ENCODE measurements at places on chromosomes 11 and 22.

DNA sequence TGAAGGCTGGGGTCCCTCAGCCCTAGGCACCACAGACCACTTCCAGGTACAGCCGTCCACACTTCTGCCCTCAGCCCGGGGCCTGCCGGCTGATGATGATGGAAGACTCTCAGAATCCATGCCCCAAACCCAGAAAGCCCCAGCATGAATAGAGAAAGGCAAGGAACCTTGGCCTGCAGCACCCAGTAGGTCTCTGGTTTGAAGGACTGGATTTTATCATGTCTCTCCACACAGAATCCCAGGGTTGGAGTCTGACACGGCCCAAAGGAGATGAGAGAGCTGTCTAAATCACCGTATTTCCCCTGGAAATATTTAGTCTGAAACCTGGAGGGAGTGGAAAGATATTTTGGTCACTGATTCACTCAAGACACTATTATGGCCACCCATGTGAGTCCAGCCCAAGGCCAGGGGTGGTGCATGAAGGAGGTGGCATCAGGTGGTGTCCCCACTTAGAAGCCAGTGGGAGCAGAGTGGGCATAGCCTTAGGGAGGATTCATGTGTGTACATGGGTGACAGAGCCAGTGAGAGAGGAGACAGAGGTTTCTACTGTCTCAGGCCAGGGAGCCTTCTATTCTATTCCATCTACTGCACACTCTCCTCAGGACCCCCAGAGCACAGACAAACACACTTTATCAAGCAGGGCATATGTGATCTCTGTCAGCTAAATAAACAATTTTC lies 14.0 kb downstream of the TOP3B start:
- DNase-seq = no peak

DNA sequence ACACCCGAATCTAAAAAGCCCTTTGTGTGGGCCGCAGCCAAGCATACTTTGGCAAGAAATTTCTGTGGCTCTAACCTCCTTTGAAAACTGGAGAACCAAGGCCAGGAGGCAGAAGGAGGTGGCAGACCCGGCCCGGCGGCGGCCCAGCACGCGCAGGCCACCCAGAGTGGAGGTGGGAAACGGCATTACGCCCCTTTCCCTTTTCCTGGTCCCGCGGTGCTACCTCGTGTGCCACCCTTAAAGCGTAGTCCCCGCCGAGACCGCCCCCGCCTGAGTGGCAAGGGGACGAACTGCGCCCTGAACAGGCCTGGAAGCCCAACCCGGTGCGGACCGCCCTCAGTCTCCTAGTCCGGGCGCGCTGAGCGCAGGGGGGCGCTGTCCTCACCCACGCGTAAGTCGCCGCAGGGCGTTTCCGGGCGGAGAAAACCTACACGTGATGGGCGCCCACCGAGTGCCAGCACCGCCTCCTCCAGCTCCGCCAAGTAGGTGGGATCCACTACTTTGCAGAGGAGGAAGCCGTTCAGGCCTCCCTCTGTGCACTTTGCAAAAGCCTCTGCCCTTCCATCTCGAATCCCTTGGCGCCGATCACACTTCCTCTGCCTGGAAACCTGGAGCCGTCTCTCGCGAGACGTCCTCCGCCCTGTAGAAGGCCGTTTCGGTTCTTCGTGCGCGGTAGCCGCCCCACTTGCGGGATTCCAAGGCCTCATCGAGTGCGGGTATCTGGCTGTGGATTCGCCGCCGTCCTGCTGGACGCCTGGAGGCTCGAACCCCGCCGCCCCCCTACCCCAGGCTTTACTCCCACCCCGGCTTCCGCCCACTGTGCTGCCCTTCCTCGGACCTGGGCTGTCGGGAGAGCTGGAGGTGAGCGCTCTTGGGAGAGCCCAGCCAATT lies at the start of gene ACCS:
ACCS (plus strand) TSS at position 430 of the 891 bp plus-strand sequence. CDS start 1,358 bp downstream, outside the sequence.
- DNase-seq = peak; percentile 88

DNA sequence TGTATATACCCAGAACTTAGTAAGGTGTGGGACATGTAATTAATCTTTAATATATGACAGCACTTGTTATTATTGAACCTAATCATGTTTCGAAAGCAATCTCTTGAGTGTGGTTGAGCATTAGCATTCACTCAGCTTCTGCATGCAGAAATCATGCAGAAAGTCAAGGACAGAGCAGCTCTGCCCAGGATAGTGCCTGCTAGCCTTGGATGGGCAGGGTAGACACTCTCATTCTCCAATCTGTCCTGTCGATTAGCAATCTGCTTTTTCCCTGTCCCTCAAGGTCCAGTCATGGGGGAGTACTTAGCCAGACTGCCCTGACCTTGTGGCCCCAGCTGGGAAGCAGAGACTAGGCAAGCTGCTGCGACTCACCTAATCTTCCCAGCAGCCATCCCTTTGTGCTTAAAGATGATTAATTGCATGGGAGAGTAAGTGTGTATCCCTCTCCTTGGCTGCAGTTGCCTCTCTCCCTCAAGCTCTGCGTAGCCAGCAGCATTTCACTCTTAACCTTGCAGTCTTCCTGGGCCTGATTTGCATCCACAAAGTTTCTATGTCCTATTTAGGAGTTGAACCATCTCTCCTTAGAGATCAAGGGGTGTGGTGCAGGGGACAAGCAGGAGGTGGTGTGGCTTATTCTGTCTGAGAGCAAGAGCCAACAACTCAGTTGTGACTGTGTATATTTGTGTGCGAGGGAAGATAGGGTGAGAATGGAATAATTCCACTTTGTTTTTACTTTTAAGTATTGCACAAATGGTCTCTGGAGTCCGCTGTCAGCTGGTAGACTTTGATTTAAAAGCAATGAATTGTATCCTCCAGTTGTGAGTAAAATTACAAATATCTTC lies 101.4 kb downstream of the FDX1 start:
- DNase-seq = no peak

GRCh38 chr22:27809700-27810608 lies 8.4 kb upstream of the MN1 start:
- no peak for DNase-seq

DNA sequence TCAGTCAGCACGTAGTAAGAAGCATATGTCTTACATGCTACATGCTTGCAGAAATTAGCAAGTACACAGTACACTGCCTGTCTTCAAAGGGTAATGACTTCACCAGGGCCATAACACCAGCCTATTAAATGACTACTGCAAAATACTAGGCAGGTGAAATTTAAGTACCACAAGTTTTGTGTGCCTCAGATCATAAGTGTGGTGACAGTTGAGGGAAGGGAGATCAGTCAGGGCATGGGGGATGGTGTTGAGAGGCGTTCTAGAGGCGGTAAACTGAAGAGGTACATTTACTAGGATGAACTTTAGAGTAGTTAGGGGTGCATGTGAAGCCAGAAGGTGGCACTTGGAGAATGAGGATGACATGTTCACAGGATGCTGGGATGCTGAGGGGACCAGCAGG lies 22.0 kb downstream of the AMOTL1 start:
- no peak for DNase-seq

- DNase-seq = no peak
Measured at GRCh38 chr11:47395223-47396048, 13.0 kb upstream of the SLC39A13 start.

DNA sequence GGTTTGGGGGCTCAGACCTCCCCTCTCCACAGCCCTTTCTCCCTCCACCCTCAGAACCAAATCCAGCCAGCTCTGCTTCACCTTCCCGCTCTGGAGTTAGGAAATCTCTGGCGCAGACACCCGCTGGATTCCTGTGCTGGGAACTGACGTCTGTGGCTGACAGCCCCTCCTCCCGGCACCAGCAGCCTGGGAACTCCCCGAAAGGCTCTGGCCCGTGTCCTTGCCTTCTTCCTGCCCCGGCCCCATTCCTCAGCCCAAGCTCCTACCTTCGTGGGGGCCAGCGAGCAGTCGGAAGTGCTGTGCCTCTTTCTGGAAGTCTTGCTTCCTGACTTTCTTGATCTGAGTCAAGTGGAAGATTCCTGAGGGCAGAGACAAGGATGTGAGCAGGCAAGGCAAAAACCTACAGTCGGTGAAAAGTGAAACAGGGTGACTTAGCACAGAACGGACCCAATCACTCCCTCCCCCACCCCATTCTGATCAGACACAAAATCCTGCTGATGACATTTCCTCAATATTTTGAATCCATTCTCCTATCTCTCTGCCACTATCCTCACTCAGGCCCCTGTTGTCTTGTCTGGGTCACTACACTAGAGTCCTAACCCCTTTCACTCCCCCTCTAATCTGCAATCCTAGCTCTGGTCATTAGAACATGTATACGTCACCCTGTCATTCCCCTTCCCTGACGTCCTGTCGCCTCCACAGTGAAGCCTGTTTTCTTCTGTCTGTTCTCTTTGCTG lies 34.1 kb downstream of the CHRDL2 start:
- no peak for DNase-seq

DNA sequence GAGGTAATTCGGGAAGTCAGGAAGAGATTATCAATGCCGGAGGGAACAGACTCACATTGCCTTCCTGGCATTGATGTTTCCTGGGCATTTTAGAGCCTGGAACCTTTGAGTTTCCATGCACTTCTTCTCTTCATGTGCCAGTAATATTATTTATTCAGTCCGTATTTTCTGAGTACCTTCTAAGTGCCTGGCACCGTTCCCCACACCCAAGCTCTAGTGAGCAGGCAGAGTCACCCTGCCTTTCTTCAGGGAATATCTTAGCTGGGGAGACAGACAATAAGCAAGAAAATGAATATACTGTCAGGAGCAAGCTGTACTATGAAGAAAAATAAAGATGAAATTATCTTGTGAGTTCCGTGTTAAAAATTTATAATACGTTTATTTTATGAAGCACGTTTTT lies 136.2 kb upstream of the SEZ6L start:
- DNase-seq = no peak

GRCh38 chr22:36480941-36481392 lies 473 bp downstream of the TXN2 start:
- no peak for DNase-seq

DNA sequence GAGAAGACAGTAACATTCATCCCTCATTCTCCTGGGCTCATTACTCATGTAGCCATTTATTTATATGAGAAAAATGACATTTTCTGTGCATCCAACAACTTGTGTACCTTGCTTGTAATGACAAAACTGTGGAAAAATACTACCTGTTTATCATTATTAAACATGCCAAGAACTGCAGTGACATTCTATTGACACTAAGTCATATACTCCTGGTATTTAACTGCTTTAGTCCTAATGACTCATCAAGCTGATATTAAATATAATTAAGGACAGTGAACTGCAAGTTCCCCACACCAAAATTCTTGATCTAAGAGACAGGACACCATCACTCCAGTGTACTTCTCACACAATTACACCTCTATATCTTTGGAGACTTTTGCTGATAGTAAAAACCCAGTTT lies 1328.7 kb upstream of the RAG2 start:
- DNase-seq = no peak

DNA sequence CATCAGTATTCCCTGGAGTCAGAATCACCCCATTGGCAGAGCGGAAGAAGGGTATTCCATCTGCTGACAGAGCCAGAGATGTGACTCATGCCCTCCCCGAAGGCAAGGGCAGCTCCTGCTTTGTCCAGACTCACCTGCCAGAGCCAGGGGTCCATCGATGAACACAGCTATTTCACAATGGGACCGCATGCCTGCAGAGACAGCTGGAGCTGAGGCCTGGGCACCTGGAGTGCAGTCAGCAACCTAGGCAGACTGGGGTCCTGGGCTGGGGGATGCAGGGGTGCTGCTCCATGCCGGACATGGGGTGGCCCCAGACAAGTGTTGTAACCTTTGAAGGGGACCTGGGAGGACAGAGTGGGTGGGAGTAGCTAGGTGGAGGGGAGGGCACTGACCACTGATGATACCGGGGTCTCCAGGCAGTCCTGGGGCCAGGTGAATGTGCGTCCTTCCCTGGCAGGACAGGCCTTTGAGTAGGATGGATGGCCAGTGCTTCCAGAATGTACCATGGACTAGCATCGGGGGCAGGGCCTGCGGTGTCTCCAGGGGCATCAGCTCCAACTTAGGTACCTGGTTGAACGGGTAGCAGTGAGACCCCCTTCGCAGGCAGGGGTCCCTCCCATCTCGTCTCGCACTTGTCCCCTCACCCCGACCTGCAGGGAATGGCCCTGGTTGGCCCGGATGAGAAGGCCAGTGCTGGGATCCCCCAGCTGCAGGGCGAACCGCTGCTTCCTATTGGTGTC lies 1.7 kb downstream of the TRPT1 start:
- no peak for DNase-seq

- no peak for DNase-seq
Measured at GRCh38 chr11:105713106-105713505, 103.2 kb downstream of the GRIA4 start.

- DNase-seq = no peak
Measured at GRCh38 chr11:62421996-62422395, 3.2 kb downstream of the SCGB1A1 start.

GRCh38 chr11:35909511-35910265 lies 34.2 kb upstream of the LDLRAD3 start:
- DNase-seq = no peak

GRCh38 chr22:36036167-36036624 lies 7.6 kb upstream of the RBFOX2 start:
- DNase-seq = no peak

- no peak for DNase-seq
Measured at GRCh38 chr11:86949995-86950660, 5.1 kb downstream of the FZD4 start.

GRCh38 chr22:25624476-25624875 lies 60.0 kb downstream of the GRK3 start:
- no peak for DNase-seq

DNA sequence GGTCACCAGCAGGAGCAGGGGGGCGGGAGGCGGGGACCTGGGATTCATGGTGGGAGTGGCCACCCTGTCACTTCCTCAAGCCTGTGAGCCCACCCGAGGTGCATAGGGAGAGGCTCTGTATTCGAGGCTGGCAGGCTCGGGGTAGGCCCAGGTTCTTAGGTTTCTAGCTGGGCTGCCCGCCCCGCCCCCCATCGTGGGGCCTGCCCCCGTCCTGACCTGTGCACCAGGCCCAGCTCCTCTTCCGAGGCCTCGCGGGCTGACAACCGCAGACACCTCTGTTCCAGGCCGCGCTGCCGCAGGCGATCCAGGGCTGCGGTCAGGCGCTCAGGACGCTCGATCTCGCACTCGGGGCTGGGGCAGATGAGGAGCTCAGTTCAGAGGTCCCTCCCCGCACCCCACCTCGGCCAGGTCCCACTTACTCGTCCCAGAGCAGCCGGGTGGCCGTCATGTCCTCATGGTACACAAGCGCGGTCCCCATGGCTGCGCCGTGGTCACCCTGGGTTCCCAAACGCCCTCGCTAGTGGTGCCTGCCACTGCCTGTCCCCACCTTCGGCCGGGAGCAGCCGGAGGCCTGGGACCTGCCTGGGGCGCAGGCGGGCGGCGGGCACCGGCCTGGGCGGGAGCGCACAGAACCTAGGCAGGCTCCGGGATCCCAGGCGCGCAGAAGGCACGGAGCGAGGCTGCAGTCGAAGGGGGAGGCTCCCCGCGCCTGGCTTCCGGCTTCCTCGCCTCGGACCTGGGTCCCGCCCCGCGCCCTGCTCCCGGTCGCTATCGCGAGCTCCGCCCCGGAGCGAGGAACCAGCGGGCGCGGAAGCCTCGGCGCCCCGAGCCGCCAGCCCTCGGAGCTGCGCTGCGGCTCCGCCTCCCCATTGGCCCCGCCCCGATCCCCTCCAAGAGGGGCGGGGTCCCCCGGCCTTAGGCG lies at the start of gene HDAC10:
HDAC10 (minus strand) TSS at position 711 of the 922 bp plus-strand sequence; CDS start at position 478, 233 bp downstream.
- peak; percentile 90 for DNase-seq

All from stimulated activated naive CD8-positive, alpha-beta T cell treated with anti-CD3 and anti-CD28 coated beads, Interleukin-15, Interleukin-2, amounts not matched to agents 100 U/mL and 50 U/mL, for 24 hours (primary cell).